ENCODE measurements at places on chromosomes 13 and 19. TPM values are rescaled to one million over a fixed set of nuclear protein-coding genes. Genes with fewer than 3 reads are reported as not detected.

The KIRREL2 gene
- total RNA-seq, result not detected

The TEX101 gene
- total RNA-seq, result not detected

The FFAR2 gene
- 0.41 TPM for total RNA-seq

The MAST1 gene
- not detected for total RNA-seq

The C19orf25 gene
- total RNA-seq, result 16.5 TPM

GRCh38 chr19:8307400-8307964, 676 bp downstream of the CD320 start:
- H3K27me3 ChIP-seq, result no peaks in the 10 kb centered on the region
- peak overlapping the region; percentile 84 for H3K27ac ChIP-seq
- peak overlapping the region; percentile 73 for H3K4me3 ChIP-seq
- H3K4me1 ChIP-seq, result peaks cover 30% of the 10 kb centered on the region
- no peaks in the 10 kb centered on the region for H3K36me3 ChIP-seq

GRCh38 chr19:17314007-17314593, 4.7 kb downstream of the DDA1 start:
- DNase-seq, result no peak
- H3K27me3 ChIP-seq, result no peaks in the 10 kb centered on the region
- no peaks in the 10 kb centered on the region for H3K36me3 ChIP-seq
- H3K4me3 ChIP-seq, result no peak overlapping the region

DNA sequence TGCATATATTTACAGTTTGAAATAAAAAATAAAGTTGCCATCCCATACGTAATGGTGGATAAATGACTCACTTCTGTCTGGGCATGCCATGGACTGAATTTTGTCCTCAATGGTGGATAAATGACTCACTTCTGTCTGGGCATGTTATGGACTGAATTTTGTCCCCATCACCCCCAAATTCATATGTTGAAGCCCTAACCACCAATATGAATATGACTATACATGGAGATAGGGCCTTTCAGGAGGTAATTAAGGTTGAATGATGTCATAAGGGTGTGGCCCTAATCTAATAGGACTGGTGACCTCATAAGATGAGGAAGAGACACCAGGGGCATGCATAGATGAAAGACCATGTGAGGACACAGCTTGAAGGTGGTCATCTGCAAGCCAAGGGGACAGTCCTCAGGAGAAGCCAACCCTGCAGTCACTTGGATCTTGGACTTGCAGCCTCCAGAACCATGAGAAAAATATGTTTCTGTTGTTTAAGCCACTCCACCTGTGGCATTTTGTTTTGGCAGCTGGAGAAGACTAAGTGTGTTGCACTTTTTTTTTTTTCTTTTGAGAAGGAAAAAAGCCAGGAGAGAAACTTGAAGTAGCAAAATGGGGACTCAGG, 41.8 kb downstream of the RFC3 start:
- H3K27me3 ChIP-seq, result no peaks in the 10 kb centered on the region
- no peak overlapping the region for H3K27ac ChIP-seq
- no peak overlapping the region for H3K4me3 ChIP-seq
- DNase-seq, result no peak
- no peaks in the 10 kb centered on the region for H3K36me3 ChIP-seq

DNA sequence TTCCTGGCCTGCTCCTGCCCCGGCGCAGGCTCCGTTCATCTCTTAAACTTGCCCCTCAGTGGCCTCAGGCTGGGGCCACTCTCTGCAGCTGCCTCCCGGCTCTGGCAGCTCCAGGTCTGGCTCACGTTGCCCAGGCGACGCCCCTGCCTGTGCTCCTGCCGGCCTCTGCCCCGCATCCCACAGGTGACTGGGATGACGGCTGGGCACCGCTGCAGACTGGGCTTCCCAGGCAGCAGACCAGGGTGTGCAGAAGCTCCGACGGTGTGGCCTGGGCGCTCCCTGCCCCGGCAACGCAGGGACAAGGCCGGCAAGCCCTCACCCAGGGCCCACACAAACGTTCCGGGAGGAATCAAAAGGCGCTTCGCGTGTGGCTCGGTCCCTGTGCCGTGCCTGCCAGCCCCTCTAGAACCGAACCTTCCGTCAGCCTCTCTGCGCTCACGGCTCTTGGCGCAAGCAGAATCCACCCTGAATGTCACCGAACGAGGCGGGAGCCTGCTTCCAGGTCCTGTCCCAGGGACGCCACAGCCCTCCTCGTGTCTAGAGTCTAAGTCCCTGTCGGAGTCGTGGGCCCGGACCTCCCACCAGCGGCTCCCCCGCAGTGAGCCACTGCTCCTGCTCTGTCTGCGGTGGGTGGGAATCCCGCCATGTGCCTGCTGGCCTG, 64.8 kb downstream of the MLLT1 start:
- H3K36me3 ChIP-seq, result peaks cover 40% of the 10 kb centered on the region
- no peak overlapping the region for H3K4me3 ChIP-seq
- no peak overlapping the region for H3K27ac ChIP-seq
- peak; percentile 13 for DNase-seq

GRCh38 chr19:40254714-40255418, 28.4 kb upstream of the CCNP start:
- no peaks in the 10 kb centered on the region for H3K36me3 ChIP-seq
- DNase-seq, result no peak
- peaks cover 36% of the 10 kb centered on the region for H3K4me1 ChIP-seq
- no peak overlapping the region for H3K27ac ChIP-seq

GRCh38 chr13:92656648-92657047, 570.0 kb upstream of the GPC6 start:
- no peaks in the 10 kb centered on the region for H3K27me3 ChIP-seq
- no peak overlapping the region for H3K4me3 ChIP-seq
- H3K36me3 ChIP-seq, result no peaks in the 10 kb centered on the region

- H3K27ac ChIP-seq, result no peak overlapping the region
- H3K27me3 ChIP-seq, result peaks cover 18% of the 10 kb centered on the region
- H3K36me3 ChIP-seq, result no peaks in the 10 kb centered on the region
These were observed 9.7 kb downstream of the CILP2 start for GRCh38 chr19:19547674-19548336.

- peaks cover 6% of the 10 kb centered on the region for H3K4me1 ChIP-seq
- no peak for DNase-seq
- H3K27me3 ChIP-seq, result no peaks in the 10 kb centered on the region
- H3K36me3 ChIP-seq, result no peaks in the 10 kb centered on the region
- H3K27ac ChIP-seq, result no peak overlapping the region
- no peak overlapping the region for H3K4me3 ChIP-seq
These were observed 101.8 kb downstream of the FAM216B start for GRCh38 chr13:42883142-42883541.

DNA sequence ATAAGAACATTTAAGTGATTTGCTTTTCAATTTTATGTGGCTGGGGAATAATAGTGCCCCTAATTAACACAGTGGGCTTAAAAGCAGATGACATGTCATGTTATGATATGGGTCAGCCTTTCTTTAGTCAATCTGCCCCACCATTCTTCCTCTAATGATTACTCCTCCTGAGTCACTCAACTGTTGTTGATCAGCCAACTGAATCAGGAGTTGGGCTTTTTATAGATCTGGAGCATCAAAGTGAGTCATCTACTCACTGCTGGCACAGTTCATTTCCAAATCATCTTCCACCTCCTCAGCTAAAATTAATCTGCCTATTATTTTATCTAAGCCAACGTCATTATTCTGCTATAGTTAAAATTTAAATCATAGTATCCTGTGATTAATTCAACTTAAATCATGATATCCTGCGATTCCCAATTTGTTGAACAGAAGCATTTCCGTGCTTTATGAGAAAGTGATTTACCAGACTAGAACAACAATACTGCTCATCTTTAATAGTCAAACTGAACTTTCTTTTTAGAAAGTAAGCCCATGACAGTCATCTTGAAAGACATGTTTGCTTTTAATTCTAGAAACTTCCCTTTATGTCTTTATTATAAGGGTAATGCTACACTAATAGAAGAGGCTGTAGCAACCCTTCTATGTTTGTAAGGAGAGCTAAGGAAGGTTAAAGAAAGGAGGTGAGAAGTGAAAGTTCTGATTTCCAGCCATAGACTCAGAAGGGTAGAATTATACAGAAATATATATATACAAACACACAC, 551.4 kb downstream of the TBC1D4 start:
- H3K4me3 ChIP-seq, result no peak overlapping the region
- no peaks in the 10 kb centered on the region for H3K27me3 ChIP-seq
- H3K36me3 ChIP-seq, result no peaks in the 10 kb centered on the region
- H3K27ac ChIP-seq, result no peak overlapping the region
- no peaks in the 10 kb centered on the region for H3K4me1 ChIP-seq

GRCh38 chr13:110726726-110727125, 13.2 kb downstream of the ING1 start:
- no peak for DNase-seq
- no peak overlapping the region for H3K4me3 ChIP-seq
- no peaks in the 10 kb centered on the region for H3K4me1 ChIP-seq
- H3K27ac ChIP-seq, result no peak overlapping the region
- no peaks in the 10 kb centered on the region for H3K27me3 ChIP-seq

GRCh38 chr13:113855012-113855921, 8.6 kb downstream of the GAS6 start:
- peaks cover 61% of the 10 kb centered on the region for H3K4me1 ChIP-seq
- peaks cover 10% of the 10 kb centered on the region for H3K36me3 ChIP-seq
- H3K27ac ChIP-seq, result peak overlapping the region; percentile 82
- peak overlapping the region; percentile 22 for H3K4me3 ChIP-seq
- DNase-seq, result peak; percentile 76

GRCh38 chr19:33819506-33819879, 22.8 kb downstream of the KCTD15 start:
- peaks cover 7% of the 10 kb centered on the region for H3K4me1 ChIP-seq
- DNase-seq, result no peak
- H3K27me3 ChIP-seq, result no peaks in the 10 kb centered on the region
- H3K4me3 ChIP-seq, result peak overlapping the region; percentile 59
- peak overlapping the region; percentile 27 for H3K27ac ChIP-seq

- no peak overlapping the region for H3K4me3 ChIP-seq
- no peaks in the 10 kb centered on the region for H3K27me3 ChIP-seq
- H3K4me1 ChIP-seq, result no peaks in the 10 kb centered on the region
- H3K27ac ChIP-seq, result no peak overlapping the region
- no peaks in the 10 kb centered on the region for H3K36me3 ChIP-seq
These were observed 189.1 kb downstream of the GGACT start for GRCh38 chr13:100399455-100399854.

DNA sequence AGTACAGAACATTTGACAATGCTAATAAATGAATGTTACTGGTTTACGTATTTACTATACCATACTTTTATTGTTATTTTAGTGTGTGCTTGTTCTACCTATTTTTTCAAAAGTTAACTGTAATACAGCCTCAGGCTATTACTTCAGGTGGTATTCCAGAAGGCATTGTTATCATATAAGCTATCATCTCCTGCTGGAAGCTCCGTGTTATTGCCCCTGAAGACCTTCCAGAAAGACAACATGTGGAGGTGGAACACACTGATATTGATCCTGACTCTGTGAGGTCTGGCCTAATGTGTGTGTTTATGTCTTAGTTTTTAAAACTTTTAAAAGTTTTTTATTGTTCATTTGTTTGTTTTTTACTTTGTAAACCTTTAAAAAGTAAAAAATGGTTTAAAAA, 509.8 kb upstream of the SPRY2 start:
- H3K27me3 ChIP-seq, result no peaks in the 10 kb centered on the region
- DNase-seq, result no peak

GRCh38 chr19:54017261-54017660, 25.8 kb downstream of the CACNG6 start:
- H3K4me1 ChIP-seq, result no peaks in the 10 kb centered on the region
- H3K36me3 ChIP-seq, result no peaks in the 10 kb centered on the region
- no peak for DNase-seq
- H3K4me3 ChIP-seq, result no peak overlapping the region
- H3K27me3 ChIP-seq, result no peaks in the 10 kb centered on the region
- no peak overlapping the region for H3K27ac ChIP-seq

DNA sequence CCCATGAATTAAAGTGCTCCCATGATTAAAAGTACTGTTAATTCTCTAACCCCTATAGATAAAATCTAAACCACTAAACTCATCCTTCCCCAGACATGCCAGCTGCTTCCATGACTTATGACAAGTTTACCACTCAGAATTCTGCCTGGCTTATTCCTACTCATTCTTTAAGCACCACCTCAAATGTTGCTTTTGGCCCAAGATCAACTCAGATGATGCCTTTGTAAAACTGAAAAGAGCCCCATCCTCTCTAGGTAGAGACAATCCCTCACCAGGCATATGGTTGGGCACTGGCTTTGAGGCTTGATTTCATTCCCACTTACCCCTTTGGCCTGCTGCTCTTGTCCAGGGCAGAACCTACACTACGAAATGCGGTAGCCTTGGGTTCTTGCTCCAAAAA, 250.0 kb downstream of the DNAJC15 start:
- DNase-seq, result no peak
- H3K36me3 ChIP-seq, result no peaks in the 10 kb centered on the region
- no peaks in the 10 kb centered on the region for H3K27me3 ChIP-seq
- H3K4me1 ChIP-seq, result peaks cover 17% of the 10 kb centered on the region
- no peak overlapping the region for H3K4me3 ChIP-seq

DNA sequence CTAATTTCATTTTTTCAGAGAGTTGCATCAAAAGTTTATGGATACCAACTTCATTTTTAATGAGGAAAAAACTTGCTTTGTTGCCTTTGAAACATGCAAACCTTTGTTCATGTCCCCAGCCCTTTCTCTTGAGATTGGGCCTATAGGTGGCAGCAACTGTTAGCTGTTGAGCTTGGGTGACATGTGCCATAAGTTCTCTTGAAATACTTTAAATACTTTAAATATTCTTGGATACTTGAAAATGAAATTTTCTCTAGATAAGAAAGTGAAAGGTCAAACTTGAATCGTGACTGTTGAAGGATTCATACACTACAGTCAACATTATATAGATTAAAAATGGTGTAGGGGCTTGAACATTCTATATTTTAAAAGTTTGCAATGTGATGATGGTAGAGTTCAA, 294.9 kb downstream of the NDFIP2 start:
- H3K27ac ChIP-seq, result no peak overlapping the region
- no peak overlapping the region for H3K4me3 ChIP-seq
- H3K36me3 ChIP-seq, result no peaks in the 10 kb centered on the region
- DNase-seq, result no peak
- no peaks in the 10 kb centered on the region for H3K4me1 ChIP-seq

DNA sequence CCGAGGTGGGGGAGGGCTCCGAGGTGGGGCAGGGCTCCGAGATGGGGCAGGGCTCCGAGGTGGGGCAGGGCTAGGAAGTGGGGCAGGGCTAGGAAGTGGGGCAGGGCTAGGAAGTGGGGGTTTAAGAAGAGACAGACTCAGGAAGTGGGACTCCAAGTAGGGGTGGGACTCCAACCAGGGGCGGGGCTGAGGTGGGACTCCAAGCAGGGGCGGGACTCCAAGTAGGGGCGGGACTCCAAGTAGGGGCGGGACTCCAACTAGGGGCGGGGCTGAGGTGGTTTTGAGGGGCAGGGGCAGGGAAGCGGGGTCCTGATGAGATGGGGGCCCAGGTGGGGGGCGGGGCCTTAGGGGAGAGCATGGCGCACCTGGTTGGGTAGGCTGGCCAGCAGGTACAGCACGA, 13.6 kb downstream of the CFD start:
- H3K36me3 ChIP-seq, result peaks cover 63% of the 10 kb centered on the region
- no peak overlapping the region for H3K27ac ChIP-seq
- no peaks in the 10 kb centered on the region for H3K4me1 ChIP-seq
- DNase-seq, result peak; percentile 59
- H3K4me3 ChIP-seq, result no peak overlapping the region

DNA sequence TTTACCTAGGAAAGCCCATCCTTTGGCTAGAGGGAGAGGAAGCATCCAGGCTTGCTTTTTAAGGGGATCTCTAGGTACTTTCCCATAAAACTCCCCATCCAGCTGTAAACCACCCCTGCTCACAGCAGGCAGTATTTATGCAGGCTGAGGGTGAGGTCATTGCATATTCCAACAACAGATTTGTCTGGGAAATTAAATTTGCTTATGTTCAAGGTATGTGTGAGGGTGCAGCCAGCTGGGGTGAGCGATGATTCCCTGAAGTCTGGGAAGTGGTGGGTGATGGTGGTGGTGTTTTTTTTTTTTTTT, 96.3 kb upstream of the C1QTNF9B start:
- DNase-seq, result no peak
- H3K36me3 ChIP-seq, result no peaks in the 10 kb centered on the region
- H3K27ac ChIP-seq, result no peak overlapping the region
- no peaks in the 10 kb centered on the region for H3K4me1 ChIP-seq
- no peak overlapping the region for H3K4me3 ChIP-seq
- peaks cover 2% of the 10 kb centered on the region for H3K27me3 ChIP-seq

Measured in psoas muscle (tissue), 8 donors.